ENCODE measurements at places on chromosomes 3 and 15. TPM values are rescaled to one million over a fixed set of nuclear protein-coding genes. Genes with fewer than 3 reads are reported as not detected.

ACVR2B gene
- total RNA-seq: 27.8 TPM

FGF7 gene
- total RNA-seq: 35.0 TPM

DNA sequence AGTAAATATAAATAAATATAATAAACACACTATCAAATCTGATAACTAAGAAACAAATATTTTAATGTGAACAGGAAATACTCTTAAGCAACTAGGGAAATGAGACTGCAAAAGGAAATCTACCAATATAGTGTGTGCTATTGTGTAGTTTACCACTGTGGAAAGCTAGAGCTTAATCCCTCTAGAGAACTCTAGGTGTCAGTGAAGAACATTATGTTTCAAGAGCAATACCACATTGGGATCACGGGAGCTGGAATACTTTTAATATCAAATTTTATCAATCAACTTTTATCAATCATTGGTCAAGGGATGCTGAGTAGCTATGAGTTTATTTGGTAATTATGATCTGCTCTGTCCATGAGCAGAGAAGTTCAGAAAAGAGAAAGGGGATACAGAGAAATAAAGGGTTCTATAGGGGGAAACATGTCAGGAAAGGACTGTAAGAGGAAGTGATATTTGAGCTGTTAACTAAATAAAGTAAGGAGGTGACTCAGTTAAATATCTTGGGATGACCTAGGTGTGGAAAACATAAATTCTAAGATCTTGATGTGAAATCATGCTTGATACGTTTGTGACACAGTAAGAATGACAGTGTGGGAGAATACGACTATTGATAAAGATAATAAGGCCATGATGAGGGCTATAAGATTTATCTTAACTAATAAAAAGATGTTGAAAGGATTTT lies 762.2 kb upstream of the ALCAM start:
- DNase-seq: no peak

DNA sequence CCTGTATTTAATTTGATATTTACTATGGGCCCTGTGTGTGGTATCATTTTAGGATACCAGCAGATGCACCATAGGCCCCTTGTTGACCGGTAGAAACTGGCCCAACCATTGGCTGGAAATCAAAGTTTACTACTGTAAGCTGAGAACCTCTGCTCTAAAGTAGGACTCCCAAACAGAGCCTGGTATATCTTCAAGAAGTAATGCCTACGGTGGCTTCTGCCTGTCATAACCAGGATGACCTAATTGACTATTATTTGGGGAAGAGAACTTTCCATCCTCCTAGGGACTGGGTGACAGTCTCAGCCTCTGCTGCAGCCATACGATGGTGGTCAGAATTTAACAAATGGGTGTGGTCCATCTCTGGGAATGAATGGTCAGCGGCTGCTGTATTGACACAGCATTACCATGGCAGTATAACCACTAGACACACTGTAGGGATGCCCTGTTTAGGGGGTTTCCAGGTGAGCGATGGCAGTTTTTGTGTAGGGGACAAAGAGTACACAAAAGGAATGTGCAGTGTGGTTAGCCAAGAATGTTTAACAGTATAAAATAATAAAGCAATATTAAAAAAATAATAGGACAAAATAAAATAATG lies 37.3 kb downstream of the RARB start:
- no peak for DNase-seq

PLCH1 gene
- total RNA-seq: 3.1 TPM

GRCh38 chr3:85337895-85338294 lies 379.1 kb downstream of the CADM2 start:
- DNase-seq: no peak

OSTN gene
- 9.5 TPM for total RNA-seq

NOX5 gene
- total RNA-seq: not detected
